ENCODE measurements at places on chromosomes 2 and 18.

DNA sequence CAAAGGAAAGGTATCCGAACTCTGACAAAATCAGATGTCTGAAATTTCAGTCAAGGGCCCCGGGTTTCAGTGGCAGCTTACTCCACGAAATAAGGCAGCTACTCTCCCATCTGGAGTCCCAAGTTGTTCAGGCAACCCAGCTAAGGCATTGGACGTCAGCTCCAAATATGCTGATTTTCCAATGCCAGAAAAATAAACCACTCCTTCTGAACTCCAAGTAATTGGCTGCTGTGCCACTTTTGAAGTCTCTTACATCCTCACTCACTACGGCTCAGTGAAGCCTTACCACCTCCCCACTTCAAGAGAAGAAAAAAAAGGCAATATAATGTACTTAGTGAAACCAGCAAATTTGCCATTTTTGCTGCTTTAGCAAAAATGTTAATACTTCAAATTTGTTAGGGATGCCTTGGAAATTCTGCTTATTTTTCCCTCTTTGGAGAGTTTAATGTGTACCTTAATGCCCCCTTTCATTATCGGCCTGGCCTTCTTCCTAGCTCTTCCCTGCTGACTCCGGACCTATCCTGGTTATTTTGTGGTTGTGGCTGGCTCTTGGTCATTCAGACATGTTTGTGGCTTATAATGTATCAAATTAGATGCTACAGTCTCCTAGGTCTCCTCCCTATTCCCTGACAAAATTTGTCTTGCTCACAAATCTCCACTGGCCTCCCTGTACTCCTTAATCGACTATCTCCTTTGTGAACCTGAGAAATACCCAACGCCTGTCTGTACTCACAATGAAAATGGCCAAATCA lies 589.2 kb upstream of the ZEB2 start:
- DNase-seq = no peak

DNA sequence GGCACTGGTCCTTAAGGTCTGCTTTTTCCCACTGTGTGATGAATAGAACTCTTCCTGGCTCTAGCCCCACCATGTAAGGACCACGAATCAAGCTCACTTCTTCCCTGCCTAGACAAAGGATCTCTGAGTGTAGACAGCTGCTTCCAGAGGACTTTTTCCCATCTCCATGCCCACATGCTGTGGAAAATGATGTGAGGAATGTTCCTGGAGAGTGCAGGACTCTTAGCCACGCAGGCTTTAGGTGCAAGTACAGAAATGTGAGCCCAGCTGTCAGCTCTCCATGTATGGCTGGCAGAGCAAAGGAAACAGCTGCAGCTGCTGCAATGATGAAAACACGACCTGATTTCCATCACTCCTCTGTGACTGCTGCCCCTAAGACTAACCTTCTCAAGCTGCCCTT lies 35.5 kb downstream of the NXPH2 start:
- DNase-seq = no peak

DNA sequence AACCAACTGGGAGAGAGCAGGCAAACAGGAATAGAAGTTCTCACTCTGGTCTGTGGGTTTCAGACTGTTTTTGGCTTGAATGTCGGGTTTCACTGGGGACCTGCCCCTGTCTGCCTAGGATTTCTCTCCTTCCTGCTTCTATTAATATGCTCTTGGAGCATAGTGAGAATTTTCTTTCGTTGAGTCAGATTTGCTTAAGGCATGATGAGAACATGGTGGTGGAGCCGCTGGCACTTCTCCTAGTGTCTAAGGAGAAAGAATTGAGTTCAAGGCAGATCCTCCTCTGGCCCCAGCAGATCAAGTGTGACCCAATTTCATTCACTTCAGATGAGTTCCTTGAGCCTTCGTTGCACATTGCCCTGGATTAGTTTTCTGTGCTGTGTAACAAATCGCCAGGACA lies 103.9 kb upstream of the HS6ST1 start:
- DNase-seq = no peak

- DNase-seq = no peak
These were observed 995.8 kb upstream of the CDH2 start for GRCh38 chr18:29172756-29173067.

DNA sequence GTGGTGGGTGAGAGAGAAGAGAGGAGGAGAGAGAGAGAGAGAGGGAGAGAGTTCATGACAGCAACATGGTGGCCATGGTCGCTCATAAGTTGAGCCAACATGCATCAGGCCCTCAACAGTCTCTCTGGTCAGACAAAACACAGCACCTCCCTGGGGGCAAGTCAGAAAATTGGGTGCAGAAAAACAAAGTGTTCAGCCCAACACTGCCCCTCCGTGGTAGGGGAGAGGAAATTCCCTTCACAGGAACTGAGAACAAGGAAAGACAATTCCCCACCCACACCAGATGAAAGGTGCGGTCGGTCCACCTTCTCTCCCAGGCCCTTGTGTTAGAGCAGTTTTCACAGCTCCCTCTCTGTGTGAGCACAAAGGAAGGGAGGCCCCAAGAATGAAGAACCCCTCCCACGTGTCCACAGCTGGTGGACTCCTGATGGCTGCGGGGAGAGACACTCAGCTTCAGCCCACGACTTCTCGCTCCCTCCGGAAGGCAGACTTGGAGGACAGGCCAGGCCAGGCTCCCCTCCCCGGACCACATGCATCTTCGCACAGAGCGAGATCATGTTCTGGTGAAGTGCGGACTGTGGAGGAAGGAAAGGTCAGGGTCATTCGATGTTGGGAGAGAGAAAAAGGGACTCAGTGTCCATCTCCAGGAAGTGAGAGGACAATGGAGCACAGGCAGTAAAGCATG lies 181.7 kb downstream of the ANAPC1 start:
- DNase-seq = peak; percentile 61

DNA sequence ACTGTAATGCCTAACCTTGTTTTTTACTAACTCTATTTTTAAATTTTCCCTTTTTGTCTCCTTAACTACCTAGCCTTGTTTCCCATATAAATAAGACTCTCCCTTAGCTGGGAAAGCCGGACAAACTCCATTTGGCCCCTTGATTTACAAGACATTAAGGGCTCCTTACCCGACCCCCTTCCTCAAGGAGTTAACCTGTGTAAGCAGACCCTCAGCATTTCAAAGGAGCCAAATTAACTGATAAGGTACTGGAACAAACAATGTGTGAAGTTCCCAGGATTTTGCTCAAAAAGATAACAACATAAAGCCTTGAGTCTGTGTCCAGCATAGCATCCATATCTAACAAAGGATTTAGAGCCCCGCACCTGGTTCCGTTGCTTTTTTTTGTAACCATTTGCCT lies 59.6 kb upstream of the C2orf15 start:
- no peak for DNase-seq
